ENCODE measurements at places on chromosomes 2 and 18.

DNA sequence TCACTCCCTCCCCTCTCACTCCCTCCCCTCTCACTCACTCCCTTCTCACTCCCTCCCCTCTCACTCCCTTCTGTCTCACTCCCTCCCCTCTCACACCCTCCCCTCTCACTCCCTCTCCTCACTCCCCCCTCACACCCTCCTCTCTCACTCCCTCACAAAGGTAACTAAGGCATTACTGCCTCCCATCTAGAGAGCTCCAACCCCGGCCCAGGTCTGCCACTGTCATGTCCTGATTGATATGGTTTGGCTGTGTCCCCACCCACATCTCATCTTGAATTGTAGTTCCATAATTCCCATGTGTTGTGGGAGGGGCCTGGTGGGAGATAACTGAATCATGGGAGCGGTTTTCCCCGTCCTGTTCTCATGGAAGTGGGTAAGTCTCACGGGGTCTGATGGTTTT, 359.9 kb upstream of the MYT1L start:
- DNase-seq: no peak

GRCh38 chr2:37526323-37526722, 145.1 kb downstream of the CDC42EP3 start:
- no peak for DNase-seq

DNA sequence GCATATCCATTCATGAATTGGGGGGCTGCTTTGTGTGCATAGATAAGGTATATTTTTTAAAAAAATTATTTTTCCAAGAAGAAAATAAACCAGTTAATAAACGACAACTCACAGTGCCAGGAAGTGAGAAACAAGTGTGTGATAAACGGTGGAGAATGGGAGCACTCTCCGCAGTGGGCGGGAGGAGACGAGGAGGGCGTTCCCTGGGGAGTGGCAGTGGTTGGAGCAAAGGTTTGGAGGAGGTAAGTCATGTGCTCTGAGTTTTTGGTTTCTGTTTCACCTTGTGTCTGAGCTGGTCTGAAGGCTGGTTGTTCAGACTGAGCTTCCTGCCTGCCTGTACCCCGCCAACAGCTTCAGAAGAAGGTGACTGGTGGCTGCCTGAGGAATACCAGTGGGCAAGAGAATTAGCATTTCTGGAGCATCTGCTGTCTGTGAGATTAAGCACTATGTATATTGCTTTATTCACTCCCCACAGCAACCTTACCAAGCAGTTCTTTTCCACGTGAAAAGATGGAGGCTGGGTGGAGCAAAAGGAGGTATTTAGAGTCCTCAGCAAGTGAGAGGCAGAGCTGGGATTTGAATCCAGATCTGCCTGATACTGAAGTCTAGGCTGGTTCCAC, 27.0 kb upstream of the CASP8 start:
- DNase-seq: peak; percentile 52

DNA sequence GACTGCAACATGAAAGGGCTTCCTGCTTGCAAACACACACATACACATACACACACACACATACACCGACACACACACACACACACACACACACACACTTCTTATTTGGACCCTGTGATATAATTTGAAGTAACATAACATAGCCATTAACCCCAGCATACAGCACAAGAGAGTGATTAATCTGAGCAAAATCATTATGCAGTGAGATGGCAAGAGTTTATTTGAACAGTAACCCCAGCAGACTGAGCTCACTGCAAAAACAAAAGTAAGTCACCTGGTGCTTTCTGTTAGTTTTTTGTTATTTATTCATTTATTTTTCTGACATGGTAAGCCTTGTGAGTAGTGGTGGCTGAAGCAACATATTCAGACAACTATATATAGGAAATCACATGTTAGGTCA, 93.7 kb downstream of the NOL4 start:
- no peak for DNase-seq

DNA sequence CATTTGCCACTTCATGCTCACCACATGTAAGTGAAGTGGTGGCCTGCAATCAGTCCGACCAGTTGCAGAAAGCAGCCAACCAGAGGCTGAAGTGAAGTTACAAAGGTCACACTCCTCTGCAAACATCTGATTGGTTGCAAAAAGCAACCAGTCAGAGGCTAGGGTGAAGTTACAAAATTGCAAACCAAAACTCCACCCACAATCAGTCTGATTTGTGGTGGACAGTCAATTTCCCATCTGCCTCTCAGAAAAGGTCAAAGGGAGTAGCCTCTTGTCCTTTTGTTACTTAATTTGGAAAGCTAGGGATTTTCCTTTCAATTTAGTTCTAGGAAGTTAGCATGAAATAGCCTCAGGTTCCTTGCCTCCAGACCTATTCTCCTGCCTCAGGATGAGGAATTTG, 185.0 kb downstream of the UXS1 start:
- no peak for DNase-seq

GRCh38 chr2:23695890-23696751, 230.8 kb downstream of the ATAD2B start:
- DNase-seq: no peak

DNA sequence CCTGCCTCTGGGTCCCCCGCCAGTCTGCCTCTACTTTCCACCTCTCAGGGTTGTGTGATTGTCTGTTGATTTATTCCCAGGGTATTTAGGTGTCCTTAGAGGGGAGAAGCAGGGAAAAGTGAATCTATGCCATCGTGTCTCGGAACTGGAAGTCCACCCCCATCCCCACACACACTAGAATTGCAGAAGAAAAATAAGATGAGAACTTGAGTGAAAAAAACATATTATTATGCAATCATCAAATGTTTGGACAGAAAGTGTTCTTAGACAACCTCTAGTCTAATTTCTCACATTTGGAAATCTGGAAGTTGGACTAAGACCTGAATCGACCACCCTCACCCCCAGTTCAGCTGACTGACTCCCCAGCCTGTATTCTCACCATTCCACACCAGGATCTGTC, 14.1 kb upstream of the CASP8 start:
- no peak for DNase-seq

DNA sequence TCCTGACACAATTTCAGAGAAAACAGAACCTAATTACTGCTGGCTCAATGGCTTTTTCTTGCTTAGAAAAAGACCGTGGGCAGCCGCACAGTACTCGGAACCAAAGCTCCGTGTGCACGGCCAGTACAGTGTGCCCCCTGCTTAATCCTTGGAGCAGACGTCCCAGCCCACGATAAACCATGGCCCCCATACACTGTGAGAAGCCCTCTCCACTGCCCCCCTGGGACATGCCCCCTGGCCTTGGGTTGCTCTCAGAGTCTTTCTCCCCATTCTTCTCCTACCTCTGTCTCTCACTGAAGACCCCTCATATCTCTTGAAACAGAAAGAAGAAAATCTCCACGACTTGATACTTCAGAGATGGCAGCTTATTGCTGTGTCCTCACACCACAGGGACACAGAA, 44.0 kb downstream of the CYP26B1 start:
- DNase-seq: no peak

DNA sequence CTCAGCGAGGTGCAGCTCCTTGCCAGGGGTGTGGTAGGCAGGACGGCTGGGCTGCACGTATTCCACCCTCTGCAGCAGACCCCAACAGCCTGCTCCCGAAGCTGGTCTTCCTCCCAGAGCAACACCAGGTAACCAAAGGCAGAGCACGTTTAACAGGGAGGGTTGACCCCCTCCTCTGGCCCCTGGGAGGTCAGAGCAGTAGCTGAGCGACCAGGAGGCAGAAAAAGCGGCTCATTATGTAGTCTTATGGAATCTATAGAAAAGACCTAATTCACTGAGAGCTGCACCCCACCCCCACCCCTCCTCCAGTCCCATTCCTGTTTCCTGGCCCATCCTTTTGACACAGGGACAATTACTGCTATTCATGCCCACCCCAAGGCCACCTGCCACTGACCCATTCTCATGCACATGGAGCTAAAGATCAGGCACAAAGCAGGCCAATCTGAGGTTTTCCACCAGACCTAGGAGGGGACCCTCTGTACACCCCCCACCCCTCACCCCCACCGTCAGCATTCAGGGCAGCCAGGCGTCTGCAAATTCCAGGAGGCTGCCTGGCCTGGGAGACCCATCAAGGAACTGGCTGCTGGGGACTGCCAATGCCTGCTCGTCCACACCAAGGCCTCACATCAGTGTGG, 60.9 kb upstream of the FZD7 start:
- DNase-seq: no peak

GRCh38 chr18:44848644-44849335, 168.1 kb downstream of the SETBP1 start:
- peak; percentile 24 for DNase-seq

DNA sequence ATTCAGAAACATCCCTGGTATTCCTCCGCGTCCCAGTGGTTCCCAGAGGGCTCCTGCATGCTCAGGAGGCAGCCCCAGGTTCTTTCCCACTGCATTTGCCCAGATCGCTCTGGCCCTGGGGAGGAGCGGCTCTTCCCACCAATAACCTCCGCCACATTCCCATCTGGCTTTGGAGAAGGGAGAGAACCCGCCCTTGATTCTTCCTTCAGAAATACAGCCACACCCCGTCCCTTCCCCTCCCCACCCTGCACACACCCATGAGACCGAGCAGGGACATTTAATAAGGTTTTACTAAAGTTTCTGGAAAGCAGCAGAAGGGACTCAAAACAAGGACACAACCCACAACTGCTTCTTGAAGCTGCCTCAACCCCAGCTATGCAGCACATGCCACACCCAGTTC, 21.9 kb downstream of the ARID5A start:
- DNase-seq: no peak

GRCh38 chr2:27294928-27295327, 12.7 kb downstream of the TRIM54 start:
- no peak for DNase-seq

GRCh38 chr2:217912098-217913024, 90.4 kb downstream of the TNS1 start:
- no peak for DNase-seq

GRCh38 chr2:104043864-104044263, 810.1 kb upstream of the POU3F3 start:
- DNase-seq: no peak

DNA sequence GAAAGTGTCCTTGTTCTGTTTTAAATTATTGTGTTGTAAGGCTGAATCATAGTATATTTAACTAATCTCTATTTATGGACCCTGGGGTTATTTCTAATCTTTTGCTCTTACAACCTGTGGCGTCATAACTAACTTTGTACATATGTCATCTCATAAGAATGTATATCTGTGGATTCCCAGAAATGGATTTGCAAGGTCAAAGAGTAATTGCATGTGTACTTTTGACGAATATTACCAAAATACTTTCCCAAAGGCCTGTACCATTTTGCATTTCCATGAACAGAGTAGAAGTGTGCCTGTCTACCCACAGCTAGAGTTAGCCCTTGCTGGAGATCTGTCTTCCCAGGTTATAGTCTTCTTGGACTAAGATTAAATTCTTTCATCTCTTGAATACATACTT, 42.8 kb downstream of the SEMA4F start:
- no peak for DNase-seq

DNA sequence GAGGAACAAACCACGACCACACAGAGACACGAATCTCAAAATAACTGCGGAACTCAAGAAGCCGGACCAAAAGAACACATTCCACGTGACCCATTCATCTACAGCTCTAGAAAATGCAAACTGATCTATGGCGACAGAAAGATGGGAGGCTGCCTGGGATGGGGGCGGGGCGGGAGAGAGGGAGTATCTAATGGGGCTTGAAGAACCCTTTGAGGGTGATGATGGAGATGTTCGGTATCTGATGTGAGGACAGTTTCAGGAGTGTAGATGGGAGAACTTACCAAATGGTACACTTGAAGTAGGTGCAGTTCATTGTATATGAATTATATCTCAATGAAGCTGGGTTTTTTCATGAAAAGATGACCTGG, 34.6 kb upstream of the KLF11 start:
- no peak for DNase-seq

DNA sequence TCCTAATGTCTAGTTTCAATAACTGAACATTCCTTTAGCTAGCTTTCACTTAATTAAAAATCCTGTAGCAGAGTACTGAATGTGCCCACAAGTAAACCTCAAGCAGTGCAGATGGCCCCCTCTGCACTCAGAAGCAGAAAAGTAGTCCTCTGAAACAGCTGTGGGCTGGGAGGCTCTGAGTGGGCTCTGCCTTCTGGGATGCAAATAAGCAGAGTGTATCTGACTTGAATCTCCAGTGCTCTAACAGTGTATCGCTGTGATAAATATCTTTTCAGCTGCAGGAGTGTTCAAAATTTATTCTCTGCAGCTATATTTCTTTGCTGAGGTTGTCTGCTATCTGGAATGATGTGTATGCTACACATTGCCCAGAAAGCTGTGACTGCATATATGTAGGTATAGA, 44.8 kb upstream of the SYT4 start:
- DNase-seq: no peak

- no peak for DNase-seq
These were observed 36.7 kb downstream of the ASAP2 start for GRCh38 chr2:9243357-9243756.

GRCh38 chr18:79510046-79510685, 114.4 kb downstream of the NFATC1 start:
- no peak for DNase-seq

GRCh38 chr2:225207043-225207442, 164.8 kb upstream of the DOCK10 start:
- DNase-seq: no peak

- DNase-seq: peak; percentile 26
These were observed 166.5 kb downstream of the RPIA start for GRCh38 chr2:88857951-88858411.

- DNase-seq: no peak
These were observed 113.2 kb upstream of the SATB2 start for GRCh38 chr2:199570934-199571333.

Data from heart right ventricle (tissue), 16 donors.